Smooth muscle cell of bladder (primary cell): ENCODE measurements at places on chromosomes 11 and 22. TPM values are rescaled to one million over a fixed set of nuclear protein-coding genes. Genes with fewer than 3 reads are reported as not detected.

Gene SEZ6L
- not detected in 2 replicates for total RNA-seq

Gene LINC01488
- total RNA-seq = not detected in 2 replicates

Gene DYNC2H1
- 62.8 and 71.3 TPM in 2 replicates for total RNA-seq

Gene DGCR6
- total RNA-seq = 0.71 and 1.3 TPM in 2 replicates

Gene BEST1
- 5.5 and 7.3 TPM in 2 replicates for total RNA-seq

Gene ASCL2
- not detected in 2 replicates for total RNA-seq

Gene DCDC1
- total RNA-seq = under 0.01 and 0.09 TPM in 2 replicates

Gene ABCG4
- total RNA-seq = 0.14 and 0.18 TPM in 2 replicates

Gene CASP5
- 0.14 TPM in 1 of 2 replicates, not detected in the other for total RNA-seq

Gene TTC9C
- total RNA-seq = 34.0 and 37.4 TPM in 2 replicates

Gene IGLL5
- not detected in 2 replicates for total RNA-seq

Gene ANGPTL5
- total RNA-seq = under 0.01 TPM in 2 replicates

Gene SHANK3
- 0.57 and 0.74 TPM in 2 replicates for total RNA-seq

Gene OR52N4
- not detected in 2 replicates for total RNA-seq
